Activated CD4-positive, alpha-beta memory T cell treated with anti-CD3 and anti-CD28 coated beads, Interleukin-2, amount 10 ng/mL, durations not matched to agents 7 days and 5 days (primary cell): ENCODE measurements at places on chromosomes 16 and 17. TPM values are rescaled to one million over a fixed set of nuclear protein-coding genes. Genes with fewer than 3 reads are reported as not detected.

GRCh38 chr17:38673707-38674013, 1.1 kb downstream of the EPOP start:
- no peak for DNase-seq

DNA sequence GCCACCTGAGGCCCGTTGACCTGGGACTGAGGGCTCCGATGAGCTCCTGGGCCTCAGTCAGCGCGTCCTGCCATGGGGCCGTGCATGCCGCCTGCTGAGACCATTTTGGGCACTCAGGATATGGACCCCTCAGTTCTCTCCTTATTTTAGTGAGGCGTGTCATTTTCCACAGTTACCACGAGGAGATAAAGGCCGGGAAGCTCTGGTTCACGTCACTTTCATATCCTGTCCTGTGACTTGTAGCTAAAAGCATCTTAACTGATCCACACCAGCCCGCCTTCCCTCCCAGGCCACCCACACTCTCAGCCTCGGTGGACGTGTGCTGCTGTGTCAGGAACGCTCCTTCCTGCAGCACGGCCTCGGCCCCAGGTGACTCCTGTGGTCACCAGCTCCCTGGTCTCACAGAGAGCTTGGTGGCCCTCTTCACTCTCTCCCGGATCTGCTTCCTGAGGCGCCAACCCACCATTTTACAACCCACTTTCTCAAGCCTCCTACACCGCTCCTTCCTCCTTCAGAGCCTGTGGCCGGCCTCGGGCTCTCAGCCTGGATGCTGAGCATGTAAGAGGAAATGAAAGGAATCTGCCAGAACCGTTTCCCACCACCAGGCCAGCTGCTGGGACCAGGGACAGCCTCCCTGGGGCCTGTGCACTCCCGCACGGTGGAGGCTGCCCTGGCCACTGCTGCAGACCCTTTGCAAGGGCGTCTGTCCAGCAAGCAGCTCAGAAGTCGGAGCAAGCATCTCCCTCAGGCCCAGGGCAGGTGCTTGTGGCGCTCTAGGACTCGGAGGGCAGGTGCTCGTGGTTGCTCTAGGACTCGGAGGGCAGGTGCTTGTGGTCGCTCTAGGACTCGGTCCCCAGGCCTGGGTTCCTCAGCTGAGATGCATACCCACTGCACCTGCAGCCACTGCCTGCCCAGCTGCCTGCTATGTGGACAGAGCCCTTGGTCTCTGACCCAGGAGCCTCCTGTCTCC, 23.9 kb upstream of the FASN start:
- DNase-seq = no peak

The PIMREG gene
- total RNA-seq = 21.2 TPM

DNA sequence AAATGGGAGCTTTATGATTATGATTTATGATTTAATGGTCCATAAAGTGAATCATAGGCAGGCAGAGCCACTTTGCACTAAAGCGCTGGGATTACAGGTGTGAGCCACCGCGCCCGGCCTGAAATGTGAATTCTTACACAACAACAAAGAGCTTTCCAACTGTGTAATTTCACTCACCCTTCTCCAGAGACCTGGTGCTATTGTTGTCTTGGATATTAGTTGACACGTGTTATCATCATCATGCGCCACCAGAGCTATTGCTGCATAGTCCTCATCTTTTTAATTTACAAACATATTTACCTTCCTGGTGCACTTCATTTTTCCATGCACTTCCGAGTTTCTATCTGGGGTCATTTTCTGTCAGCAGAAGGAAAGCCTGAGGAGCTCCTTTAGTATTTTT, 4.8 kb upstream of the UTS2R start:
- no peak for DNase-seq

- no peak for DNase-seq
Observed at GRCh38 chr17:13865650-13866049, 203.7 kb upstream of the COX10 start.

DNA sequence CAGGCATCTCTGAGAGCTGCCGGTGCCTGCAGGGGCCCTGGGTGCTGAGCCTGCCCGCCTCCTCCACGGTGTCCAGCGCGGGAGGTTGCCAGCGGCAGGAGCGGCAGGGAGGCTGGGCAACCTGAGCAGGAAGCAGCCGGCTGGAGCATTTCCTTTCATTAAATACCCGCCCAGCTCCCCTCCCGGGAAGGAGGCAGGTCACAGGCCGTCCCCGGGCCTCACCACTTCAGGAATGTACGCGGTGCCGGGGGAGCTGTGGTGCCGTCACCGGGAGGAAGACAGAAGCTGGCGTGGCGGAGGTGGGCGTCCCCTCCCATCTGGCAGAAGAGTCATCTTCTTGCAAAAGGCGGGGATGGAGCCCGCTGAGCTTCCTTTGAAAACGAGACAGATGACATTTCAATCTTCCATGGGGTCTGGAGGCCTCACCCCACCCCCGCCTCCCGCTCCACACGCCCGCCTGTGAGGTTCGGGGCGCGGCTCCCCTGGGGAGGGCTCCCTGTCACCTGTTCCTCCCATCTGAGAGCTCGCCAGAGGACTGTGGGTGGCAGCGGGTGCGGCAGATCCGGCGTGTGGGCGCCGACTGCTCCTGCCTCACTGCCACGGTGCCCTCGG, 16.0 kb downstream of the SOX8 start:
- DNase-seq = peak; percentile 51

DNA sequence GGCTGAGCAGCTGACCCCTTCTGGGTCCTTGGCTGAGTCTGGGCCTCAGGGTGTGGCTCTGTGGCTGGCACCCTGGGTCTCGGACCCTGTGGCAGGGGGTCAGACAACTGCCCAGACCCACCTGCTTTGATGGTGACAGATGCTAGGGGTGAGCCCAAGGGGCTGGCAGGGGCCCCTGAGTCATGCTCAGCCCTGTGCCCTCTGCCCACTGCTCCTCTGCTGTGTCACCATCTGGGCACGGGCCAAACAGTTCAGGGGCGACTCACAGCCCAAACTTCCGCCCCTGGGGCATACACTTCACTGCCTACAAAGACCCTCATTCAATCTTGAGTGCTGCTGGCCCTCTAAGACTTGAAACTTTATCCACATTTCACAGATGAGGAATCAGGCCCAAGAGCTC, 5.7 kb downstream of the ADGRG1 start:
- no peak for DNase-seq

The RMI2 gene
- 45.9 TPM for total RNA-seq

GRCh38 chr17:34837876-34838478, 123.3 kb downstream of the CCT6B start:
- no peak for DNase-seq

The CDH15 gene
- not detected for total RNA-seq

The GRB7 gene
- 0.40 TPM for total RNA-seq

GRCh38 chr16:28168991-28169554, 42.7 kb downstream of the XPO6 start:
- DNase-seq = no peak

The KRTAP3-1 gene
- not detected for total RNA-seq

- no peak for DNase-seq
Observed at GRCh38 chr16:85082173-85083050, 29.9 kb downstream of the CIBAR2 start.

DNA sequence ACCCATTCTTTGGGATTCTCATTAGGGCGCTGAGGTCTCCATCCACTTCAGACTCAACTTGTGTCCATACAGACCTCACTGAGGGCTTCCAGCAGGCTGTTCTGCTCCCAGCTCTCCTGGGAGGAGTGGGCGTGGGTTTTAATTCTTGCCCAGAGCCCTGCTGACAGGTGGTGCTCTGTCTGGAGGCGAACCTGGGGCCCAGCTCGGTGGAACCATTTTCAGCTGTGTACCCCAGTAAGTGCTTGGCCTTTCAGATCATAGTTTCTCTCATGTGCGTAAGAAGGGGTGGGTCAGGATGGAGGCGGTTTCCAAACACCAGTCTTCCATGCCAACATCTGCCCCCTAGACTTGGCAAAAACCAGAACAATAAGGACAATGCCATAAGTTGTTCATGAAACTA, 21.4 kb upstream of the NKD1 start:
- DNase-seq = no peak

The ABCC11 gene
- not detected for total RNA-seq

The DOC2B gene
- not detected for total RNA-seq

The RNF227 gene
- 3.7 TPM for total RNA-seq

DNA sequence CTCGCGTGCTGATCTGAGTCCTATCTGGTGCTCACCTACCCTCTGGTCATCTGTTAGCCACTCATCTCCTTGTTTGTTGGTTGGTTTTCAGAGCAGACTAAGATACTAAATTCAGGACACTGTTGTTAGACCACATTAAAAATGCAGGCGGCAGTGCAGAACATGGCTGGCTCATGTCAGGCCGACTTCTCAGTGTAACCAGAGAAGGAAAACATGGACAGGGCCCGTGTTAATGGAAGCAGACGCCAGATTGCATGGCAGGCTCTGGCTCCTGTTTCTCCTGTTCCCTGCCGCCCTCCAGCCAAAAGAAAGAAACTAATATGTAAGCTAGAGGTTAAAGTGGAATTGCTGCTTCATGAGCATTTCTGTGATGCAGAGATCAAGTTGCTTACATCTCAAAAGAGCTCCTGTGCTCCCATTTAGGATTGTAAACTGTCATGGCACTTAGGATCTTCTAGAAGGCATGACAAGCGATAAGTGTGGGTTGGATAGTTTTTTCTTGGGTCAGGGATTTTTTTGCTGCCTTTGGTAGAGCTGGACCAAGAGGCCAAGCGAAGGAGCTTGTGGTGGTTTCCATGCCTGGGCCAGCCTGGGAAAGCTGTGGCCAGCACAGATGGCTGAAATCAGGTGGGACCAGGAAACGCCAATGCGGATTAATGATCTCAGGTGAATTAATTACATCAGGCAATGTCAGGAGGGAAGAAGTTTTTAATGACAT, 56.1 kb downstream of the YPEL2 start:
- DNase-seq = no peak

GRCh38 chr17:80990921-80991644, 558 bp upstream of the CHMP6 start:
- DNase-seq = no peak

GRCh38 chr17:45869676-45870341, 24.5 kb upstream of the MAPT start:
- no peak for DNase-seq

The UNC13D gene
- 190 TPM for total RNA-seq

DNA sequence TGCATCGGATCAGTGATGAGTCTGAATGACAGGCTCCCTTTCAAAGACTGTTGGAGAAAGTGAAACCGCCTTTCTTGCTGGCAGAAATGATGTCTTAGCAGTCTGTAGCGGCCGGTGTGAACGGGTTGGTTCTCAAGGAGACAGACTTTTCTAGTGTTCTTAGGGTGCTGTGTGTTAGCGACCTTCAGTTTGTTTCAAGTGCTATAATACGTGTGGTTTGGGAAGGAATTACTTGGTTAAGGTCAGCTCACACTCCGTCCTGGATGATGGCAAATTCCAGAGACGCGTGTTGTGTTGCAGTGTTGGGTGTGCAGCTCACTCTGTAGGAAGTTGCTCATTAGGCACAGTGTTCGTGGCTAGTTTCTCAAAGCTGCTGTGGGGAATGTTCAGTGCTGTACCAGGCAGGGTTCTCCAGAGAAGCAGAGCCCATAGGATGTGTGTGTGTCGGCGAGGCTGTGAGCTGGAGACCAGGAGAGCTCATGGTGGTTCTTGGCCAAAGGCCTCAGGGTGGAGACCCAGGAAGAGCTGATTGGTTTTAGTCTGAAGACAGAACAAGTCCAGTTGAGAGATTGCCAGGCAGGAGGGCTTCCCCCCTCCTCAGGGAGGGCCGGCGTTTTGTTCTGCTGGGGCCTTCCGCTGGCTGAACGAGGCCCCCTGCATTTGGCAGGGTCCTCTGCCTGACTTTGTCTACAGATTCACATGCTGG, 37.6 kb downstream of the ZNF750 start:
- no peak for DNase-seq

GRCh38 chr16:57146735-57147134, 39.1 kb downstream of the PSME3IP1 start:
- no peak for DNase-seq

- DNase-seq = no peak
Observed at GRCh38 chr16:50183316-50183715, 30.2 kb downstream of the TENT4B start.

DNA sequence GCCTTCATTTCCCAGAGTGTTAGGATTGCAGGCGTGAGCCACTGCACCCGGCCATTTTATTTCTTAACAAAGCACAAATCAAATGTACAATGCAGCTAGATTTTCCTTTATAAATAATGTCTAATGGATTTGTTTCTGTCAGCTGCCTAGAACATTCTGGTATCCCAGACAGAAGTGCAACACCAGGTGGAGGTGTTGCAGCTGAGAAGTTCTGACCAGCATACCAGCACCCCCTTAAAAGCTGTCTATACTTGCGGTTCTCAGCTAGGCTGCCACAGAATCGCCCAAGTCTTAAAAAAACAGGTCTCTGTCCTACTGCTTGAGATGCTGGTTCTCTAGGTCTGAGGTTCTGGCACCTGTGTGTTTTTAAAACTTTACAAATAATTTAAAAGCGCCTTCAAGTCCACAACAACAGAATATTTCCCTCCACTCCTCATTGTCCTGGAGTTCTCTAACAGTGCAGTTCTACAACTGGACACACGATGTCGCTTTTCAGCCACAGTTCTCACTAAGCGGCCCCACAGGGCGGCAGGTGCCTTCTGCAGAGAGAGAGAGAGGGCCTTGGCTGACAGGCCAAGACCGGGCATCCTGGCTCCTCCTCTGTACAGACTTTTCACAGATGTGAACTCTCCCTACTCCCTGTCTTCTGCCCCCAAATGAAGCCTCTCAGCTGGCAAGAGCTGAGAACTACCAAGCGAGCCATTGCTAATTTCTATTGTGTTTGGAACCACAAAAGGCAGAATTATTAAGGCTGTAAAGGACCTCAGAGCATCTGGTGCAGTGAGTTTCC, 32.6 kb upstream of the MEOX1 start:
- DNase-seq = peak; percentile 79

DNA sequence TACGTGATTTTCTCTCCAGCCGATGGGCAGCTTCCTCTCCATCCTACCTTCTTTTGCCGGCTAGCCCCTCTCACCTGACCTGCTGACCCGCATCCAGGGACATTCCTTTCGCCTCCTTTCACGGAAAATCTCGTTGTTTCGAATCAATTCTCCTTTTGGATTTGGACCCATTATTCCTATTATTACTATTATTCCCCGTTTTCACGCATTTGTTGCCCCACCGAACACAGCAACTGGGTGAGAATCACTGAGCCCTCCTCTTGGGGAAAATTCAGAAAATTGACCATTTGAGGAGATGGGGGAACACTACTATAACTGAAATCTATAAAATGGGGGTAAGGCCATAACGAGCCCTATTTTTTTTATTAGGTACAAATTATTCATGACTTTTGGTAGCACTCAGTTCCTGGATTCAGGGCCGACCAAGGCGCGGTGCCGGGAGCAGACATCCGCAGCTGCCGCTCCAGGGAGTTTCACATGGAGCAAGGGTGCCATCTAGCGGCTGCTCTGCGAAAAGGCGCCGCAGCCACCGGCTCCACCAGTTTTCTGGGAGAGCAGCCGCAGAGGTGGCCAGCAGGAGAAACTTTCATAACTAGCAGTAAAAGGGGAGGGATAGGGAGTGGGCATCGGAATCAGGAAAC, 3.3 kb upstream of the HOXB8 start:
- DNase-seq = peak; percentile 84

The TBX2 gene
- not detected for total RNA-seq

The ORC6 gene
- 35.8 TPM for total RNA-seq

DNA sequence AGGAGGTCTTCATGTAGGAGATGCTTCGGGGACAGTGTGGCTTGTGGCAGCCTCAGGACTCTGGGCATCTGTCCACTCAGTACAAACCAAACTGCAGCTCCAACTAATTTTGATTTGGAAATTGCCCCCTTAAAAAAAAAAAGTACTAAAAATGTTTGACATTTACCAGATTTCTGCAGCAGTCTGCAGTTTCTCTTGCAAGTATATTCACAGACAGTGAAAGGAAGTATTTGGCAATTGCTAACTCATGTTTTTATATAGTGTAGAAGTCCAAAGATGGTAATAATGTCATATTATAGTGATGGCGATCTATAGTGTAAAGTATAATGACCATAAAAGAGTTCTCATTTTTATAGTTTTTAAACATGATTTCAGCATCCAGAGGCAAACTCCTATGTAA, 218.6 kb downstream of the PRKCA start:
- DNase-seq = no peak

The DCXR gene
- total RNA-seq = 93.9 TPM
